Heart right ventricle (tissue), 16 donors: ENCODE measurements at places on chromosomes 7 and 10. TPM values are rescaled to one million over a fixed set of nuclear protein-coding genes. Genes with fewer than 3 reads are reported as not detected.

Gene CPXM2
- polyA plus RNA-seq: 2.0 TPM

Gene SP4
- polyA plus RNA-seq: 1.6 TPM

Gene CUL1
- 14.0 TPM for polyA plus RNA-seq

DNA sequence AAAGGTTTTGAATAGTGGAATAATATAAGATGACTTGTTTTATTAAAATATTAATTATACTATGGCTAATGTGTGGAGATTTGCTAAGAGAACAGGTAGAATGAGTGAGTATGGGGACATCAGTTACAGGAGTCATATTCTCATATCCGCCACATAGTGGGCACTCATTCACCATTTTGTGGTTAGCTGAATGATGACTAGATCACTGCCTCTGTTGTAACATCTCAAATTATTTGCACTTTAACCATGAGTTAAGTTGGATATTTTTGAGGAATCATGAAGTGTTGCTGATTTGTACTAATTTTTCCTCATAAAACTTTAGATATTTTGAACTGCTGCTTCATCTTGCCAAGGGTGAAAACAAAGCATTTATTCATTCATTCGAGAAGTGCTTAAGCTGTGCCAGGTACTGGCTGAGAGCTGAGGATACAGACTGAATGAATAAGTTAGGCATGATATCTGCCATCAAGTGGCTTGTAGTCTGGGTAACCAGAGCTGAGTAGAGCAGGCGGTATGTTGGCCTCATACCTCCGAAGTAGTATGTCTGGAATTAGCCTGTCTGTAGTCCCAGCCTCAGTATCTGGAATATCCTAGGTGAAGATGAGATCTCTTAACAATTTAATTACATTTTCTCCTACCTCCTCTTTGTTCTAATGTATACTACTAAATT, 100.5 kb downstream of the ZEB1 start:
- DNase-seq: no peak

GRCh38 chr10:90621577-90621976, 236.3 kb downstream of the HTR7 start:
- DNase-seq: no peak

Gene GRID1
- polyA plus RNA-seq: 1.2 TPM

Gene UBE2D1
- polyA plus RNA-seq: 12.2 TPM

- DNase-seq: no peak
Observed at GRCh38 chr7:70635633-70636032, 496.3 kb upstream of the GALNT17 start.

GRCh38 chr10:91389636-91390512, 20.3 kb upstream of the HECTD2 start:
- no peak for DNase-seq

- DNase-seq: no peak
Observed at GRCh38 chr7:158302274-158303070, 285.2 kb downstream of the PTPRN2 start.

DNA sequence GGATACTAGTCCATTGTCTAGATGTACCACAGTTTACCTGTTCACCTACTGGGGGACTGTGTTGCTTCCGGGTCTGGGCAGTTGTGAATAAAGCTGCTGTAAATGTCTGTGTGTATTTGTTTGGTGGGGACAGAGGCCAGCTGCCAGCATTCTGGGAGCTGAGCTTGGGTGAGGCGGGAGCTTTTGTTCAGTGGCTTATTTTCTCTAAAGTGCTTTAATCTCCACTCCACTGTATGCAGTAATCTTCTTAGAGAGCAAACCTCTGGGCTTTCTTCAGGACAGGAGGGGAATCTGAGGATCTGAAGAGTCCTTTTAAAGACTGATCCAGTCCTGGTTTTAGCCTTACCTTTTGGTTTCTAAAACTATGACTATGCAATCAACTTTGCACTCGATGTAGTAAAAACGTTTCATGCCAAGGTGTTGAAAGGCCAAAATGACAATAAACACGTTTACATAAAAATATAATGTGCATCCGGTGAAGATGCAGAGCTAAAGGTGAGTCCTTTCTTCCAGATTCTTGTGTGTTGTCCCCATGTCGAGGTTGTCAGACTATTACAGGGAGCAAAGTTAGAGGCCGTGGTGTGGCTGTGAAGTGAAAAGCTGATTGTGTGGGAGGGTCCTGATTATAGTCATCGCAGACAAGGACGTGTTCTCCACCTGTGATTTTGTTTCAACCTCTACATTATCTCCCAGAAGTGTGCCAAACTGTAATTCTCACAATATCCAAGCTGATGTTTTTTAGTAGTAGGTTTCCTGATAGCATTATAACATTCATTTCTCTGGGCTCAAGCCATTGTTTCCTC, 279.8 kb downstream of the CAMK1D start:
- no peak for DNase-seq

Gene TLX1
- polyA plus RNA-seq: not detected

DNA sequence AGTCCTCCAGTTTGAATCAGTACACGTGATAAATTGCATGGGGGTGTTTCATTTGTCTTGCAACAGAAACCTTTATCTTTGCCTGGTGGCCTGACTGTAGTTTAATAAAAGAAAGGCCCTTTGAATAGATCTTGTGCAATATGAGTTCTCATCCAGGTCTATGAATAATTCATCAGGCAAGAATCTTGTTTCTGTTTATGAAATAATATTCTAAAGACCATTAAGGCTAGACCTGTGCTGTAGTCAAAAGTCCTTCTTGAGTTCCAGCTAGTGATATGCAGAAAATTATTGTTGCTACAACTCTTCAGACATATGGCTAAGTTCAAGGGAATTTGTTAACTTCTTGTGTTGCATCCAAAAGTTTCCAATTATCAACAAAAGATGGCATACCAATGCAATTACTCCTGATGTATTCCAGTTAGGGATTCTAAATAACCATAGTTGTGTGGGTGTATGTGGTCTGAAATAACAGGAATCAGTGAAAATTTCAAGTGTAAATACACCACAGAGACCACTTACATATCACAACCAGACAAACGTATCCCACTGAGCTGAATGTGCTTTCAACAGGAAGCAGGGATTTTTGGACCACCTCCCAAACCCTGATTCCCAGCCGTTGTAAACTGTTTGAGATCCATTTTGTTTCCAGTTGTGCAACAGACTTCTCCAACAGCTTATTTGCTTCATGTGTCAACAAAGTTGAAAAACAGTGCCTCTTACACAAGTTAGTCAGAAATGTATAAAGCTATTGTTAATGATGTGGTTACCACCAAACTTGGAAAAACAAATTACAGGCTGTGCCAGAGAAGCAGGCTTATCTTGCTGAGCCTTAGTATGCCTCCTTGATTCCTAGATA, 54.7 kb upstream of the BICC1 start:
- peak; percentile 14 for DNase-seq

Gene HSPA12A
- polyA plus RNA-seq: 5.1 TPM

GRCh38 chr10:68109331-68109730, at the start of gene MYPN:
Gene MYPN (plus strand): TSS chr10:68109488. CDS start chr10:68121439, 11,951 bp downstream.
- DNase-seq: no peak

GRCh38 chr7:150793569-150794238, 6.5 kb downstream of the TMEM176B start:
- no peak for DNase-seq

Gene CPN1
- polyA plus RNA-seq: not detected

GRCh38 chr10:129973674-129974059, 9.6 kb upstream of the EBF3 start:
- no peak for DNase-seq

Gene C10orf62
- 1.1 TPM for polyA plus RNA-seq

Gene FKBP9
- 36.7 TPM for polyA plus RNA-seq

DNA sequence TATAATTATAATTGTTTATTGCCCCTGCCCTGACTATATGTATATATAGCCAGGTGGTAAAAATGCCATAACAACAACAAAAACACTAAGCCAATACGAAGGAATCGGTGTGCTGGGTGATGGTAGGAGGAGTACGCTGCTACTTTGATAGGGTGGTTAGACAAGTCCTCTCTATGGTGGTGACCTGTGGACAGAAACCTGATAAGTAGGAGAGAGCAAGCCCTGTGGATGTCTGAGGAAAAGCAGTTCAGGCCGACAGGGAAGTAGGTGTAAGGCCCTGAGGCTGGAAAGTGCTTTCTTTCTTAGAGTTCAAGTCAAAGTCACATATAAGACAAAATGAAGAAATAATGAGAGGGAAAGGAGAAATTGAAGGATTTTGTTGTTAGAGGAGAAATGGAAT, 823.8 kb upstream of the CELF2 start:
- no peak for DNase-seq

- DNase-seq: no peak
Observed at GRCh38 chr10:133347710-133348517, 741 bp downstream of the PRAP1 start.

GRCh38 chr10:71998119-71998839, 34.1 kb downstream of the CHST3 start:
- DNase-seq: peak; percentile 74

DNA sequence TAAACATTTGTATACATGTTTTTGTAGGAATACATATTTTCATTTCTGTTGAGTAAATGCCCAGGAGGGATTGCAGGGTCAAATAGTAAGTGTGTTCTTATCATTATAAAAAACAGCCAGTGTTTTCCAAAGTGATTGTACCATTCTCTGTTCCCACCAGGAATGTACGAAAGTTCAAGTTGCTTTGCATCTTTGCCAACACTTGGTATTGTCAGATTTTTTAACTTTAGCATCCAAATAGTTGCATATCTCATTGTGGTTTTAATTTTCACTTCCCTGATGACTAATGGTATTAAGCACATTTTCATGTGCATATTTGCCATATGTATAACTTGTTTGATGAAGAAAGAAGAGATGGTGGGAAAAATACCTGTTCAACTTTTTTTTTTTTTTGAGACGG, 213.9 kb downstream of the ZNF365 start:
- DNase-seq: no peak

Gene PYROXD2
- 3.1 TPM for polyA plus RNA-seq

Gene CAV1
- polyA plus RNA-seq: 93.0 TPM

GRCh38 chr7:122485856-122486255, 181.3 kb upstream of the FEZF1 start:
- DNase-seq: no peak

DNA sequence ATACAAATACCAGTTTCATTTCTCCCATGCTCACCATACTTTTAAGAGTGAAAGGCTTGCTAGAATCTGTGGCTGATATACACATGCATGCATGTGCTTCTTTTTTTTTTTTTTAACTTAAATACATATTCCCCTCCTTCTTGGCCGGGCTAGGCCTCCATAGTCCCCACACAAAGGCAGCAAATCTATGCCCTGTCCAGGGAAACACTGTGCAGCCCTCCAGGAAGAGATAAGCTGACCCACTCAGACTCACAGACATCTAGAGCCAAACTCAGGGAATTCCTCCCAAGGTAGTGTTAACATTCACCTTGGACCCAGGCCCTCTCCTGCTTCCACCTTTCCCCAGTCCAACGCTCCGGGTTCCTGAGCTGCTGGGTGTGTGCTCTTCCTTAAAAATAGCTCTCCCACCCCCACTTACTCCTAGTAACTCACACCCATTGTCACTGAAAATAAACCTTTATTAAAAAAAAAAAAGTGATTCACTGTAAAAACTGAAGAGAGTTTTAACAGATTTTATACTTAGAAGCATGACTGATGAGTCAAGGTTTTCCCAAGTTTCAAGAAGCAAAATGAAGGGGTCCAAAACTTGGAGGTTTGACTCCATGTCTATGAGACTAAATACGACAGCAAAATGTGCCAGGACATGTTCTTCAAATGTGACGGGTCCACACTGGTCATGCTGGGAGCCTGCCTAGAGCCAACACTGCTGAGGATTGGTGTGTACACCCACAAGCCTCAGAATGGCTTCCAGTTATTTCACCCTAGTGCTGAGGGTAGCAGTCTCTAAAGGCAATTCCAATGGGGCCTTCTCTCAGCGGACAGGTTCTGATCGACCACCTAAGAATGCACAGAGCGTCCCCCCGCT, 159.5 kb downstream of the GLI3 start:
- DNase-seq: no peak

GRCh38 chr10:58502956-58503355, 9.7 kb upstream of the BICC1 start:
- no peak for DNase-seq

DNA sequence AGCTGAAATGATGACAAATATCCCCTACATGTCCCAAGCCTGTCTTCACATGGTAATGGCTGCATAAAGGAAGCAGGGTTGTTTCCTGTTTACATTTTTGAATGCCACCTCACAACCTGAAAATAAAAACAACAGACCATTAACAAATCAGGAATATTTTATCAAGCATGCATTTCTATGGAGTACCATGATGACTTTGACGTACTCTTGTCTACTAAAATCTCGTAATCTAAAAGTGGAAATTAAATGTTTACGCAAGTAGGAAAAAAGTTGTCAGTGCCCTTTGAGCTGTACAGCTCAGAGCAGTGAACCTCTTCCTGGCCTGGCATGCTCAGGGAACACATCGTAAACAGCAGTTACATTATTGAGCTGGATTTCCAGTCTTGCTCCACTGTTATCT, 194.1 kb downstream of the INHBA start:
- no peak for DNase-seq
